ENCODE measurements at places on chromosomes 11 and 22.

- no peak for DNase-seq
Measured at GRCh38 chr11:73234471-73235181, 16.5 kb downstream of the P2RY2 start.

- DNase-seq = peak; percentile 19
Measured at GRCh38 chr11:69670158-69670845, 4.9 kb downstream of the LTO1 start.

GRCh38 chr22:27311698-27312550 is 489.6 kb downstream of the MN1 start:
- DNase-seq = no peak

GRCh38 chr22:33472462-33473344 is 414.5 kb upstream of the SYN3 start:
- no peak for DNase-seq

DNA sequence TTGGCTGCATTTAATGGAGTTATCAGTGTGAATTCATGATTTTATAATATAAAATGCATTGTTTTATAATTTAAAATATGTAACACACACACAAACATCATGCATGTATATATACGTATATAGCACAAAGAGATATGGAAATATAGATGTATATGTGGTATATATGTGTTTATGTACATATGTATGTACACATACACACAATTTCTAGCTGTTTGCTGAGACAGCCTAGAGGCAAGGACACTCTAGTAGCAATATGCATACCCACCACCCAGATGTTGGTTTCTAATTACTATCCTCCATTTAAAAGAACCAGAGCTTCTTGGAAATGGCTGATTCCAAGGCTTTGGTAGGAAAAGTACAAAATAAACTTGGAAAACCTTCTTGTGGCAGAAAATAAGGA is 50.4 kb downstream of the RBFOX2 start:
- DNase-seq = no peak

DNA sequence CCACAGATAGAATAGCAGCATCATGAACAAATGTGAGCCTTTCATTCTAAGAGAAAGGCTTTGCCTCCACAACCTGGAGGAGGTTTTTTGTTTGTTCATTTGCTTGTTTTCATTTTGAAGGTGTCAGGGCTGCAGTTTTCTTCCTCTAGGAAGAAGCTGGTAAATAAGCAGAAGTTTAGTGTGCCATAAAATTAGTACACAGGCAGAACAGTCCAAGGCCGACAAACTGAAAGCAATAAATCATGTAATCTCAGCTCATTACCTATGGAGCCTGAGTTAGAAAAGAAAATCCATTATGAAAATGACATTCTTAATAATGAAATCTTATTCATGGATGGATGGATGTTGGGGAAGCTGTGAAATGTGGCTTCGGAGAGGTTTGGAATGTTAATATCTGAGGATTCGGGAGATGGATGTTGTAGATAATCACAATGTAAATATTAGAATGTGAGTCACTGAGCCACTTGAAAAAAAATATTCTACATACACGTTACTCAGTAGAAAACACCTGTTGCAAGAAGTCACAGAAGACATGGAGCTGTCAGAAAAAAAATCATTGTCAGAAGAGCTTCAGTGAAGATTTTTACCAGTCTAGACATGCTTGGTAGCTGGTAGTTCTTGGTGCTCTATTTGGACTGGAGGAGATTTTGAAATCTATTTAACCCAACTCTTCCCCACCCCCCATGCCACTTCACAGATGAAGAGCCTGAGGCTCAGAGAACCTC is 15.0 kb upstream of the ZDHHC13 start:
- no peak for DNase-seq

GRCh38 chr22:39446239-39446721 is 10.5 kb upstream of the MGAT3 start:
- no peak for DNase-seq

- no peak for DNase-seq
Measured at GRCh38 chr11:102097186-102097585, 13.1 kb upstream of the YAP1 start.

DNA sequence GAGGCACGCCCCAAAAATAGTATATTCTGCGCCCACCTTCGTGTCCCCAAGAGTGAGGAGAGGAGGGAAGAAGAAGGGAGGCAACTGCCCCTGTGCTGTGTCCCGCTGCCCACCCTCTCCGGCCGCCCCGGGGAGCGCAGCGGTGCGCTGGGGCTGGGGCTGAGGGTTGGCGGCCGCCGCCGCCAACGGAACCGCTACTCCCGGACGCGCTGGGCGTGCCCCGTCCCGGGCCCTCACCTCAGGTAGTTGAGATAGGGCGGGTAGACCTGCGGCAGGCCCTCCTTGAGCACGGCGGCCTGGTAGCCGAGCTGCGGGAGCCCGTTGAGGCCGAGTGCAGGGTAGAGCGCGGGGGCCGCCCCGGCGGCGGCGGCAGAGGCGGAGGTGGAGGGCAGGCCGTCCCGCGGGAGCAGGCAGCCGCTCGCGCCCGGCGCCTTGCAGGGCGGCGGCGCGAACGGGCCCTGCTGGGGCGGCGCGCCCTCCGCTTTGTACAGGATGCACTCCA is 2.4 kb downstream of the PGR start:
- no peak for DNase-seq
